ENCODE measurements at places on chromosomes 12 and 14.

DNA sequence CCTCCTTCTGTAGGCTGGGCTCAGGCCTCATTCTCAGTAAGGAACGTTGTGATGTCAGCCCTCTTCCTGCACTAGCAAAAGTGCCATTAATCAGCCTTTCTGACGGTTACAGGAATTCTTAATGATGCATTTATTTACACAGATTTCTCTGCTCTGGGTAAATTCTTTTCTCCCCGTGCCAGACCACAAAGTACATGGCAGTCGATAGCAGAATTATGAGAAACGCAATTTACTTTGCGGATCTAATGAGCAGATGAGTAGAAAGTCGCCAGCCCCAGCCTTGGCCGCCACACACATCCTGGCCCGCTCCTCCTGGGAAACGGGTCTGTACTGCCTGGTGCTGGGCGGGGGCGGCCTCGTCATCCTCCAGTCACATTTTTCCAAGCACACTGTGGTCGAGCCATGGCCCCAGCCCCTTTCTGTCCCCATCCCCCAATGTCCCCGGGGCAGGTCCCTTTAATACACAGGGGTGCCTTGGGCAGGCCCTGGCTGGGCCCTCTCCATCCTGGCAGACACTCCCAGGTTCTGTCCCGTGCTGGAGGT, 25.9 kb downstream of the NOC4L start:
- no peak for DNase-seq

DNA sequence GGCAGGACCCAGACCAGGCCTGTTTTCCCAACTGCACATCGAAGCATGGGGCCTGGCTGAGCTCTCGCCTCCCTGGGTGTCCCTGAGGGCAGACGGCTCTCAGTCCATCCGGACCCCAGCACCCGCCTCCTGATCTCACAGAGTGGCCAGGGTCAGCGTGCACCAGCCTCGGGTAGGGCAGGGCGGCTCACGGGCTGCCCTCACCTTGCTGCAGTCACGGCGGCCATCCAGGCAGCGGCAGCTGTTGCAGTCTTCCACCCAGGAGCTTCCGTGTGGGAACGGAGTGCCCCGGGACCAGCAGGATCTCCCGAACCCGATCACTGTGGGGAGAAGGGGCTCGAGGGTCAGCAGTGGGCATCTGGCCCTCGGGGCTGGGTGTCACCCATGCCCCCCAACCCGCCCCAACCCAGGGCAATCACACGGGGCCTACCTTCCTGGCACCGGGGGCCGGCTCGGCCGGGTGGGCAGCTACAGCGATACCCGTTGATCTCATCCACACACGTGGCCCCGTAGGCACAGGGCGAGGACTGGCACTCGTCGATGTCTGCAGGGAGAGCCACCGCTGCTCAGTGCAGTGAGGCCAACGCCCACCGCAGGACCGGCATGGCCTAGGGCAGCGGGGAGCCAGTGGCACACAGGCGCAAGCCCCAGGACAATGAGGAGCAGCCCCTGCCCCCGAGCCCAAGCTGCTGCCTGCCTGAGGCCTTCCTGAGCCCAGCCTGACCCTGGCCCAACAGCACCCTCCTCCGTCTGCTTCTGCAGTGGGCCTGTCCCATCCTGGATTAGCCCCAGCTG, 22.2 kb downstream of the JAG2 start:
- DNase-seq: no peak

DNA sequence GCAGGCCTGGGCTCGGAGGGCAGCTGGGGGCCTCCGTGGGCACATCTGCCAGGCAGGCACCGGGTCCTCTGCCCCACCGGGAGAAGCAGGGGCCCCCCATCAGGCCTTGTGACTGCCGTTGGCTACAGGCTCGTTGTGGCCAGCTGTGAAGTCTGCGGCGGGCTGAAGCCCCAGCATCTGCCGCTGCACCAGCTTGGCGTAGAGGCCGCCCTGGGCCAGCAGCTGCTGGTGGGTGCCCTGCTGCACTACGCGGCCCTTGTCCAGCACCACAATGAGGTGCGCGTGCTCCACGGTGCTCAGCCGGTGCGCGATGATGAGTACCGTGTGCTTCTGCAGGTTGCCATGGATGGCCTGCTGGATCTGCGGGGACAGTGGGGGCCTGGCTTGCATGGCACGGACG, 33.9 kb upstream of the VPS37B start:
- no peak for DNase-seq

GRCh38 chr14:73829526-73830431, 21.9 kb upstream of the PTGR2 start:
- DNase-seq: no peak

- DNase-seq: no peak
These were observed 146.8 kb upstream of the KITLG start for GRCh38 chr12:88726806-88727720.

DNA sequence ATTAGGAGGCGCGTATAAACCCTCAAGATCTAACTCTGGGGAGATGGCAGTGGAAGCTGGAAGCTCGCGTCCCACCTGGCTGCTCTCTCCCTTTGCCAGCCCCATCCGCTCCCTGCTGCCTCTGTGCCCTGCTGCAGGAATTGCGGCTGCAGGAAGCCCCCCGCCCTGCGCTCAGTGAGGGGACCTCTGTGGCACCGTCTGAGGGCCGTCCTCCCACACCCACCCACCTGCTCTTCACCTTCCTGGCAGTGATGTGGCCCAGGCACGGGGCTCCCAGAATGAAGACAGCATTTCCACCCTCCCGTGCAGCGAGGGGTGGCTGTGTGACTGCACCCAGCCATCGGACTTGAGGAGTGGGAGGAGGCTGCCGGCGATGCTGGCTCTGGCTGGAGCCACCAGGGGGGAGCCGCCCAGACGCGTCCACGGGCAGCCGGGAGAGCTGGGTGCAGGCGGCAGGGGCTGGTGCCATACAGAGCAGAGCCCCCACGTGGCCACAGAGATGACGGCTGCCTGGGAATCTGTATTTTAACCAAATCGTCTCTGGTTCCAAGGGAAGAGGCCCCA, 28.3 kb upstream of the GALNT9 start:
- DNase-seq: no peak
